ENCODE measurements at places on chromosomes 13 and 19.
A peak's percentile ranks its signal among the peaks of the same experiment; 100 is the strongest.

DNA sequence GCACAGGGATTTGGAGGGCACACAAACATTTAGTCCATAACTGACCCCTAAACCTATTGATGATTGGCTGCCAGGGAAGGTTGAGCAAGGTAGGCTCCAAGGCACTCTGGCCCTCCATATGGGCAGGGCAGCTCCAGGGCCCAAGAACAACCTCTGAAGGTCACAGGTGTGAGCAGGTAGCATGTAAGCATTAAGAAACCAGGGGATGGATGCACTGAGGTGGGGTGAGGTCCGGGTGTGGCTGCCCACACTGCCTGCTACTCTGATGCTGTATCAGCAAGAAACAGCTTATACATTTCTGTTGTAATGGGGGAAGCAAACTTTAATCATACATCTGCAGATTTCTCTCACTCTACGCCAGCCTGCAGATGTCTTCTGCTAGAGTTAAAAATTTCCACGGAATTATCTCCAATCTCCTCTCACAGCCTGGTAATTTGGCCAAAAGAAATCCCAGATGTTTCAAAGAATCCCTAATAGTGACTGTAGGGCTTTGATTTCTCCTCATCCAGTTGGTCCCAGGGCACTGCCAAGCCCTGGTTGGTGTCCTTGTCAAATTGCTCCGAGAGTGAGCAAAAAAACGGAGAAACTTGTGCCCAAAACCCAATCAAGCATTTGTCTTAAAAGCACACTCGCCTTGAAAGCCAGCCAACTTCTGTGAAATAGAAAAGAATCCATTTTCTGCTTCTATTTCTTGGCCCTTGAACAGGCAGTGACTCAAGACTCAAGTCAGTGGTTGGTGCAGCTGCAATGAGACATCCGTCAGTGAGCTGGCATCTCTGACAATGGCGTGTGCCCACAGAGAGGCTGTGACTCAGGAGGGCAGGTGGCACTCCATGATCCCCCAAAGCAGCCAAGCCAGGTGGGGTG is 72.5 kb upstream of the MRI1 start:
- peak; percentile 63 for DNase-seq

- DNase-seq: peak; percentile 15
Measured at GRCh38 chr13:36998624-36999041, 507 bp downstream of the ALG5 start.

- DNase-seq: no peak
Measured at GRCh38 chr13:68174893-68175292, 944.8 kb upstream of the PCDH9 start.

DNA sequence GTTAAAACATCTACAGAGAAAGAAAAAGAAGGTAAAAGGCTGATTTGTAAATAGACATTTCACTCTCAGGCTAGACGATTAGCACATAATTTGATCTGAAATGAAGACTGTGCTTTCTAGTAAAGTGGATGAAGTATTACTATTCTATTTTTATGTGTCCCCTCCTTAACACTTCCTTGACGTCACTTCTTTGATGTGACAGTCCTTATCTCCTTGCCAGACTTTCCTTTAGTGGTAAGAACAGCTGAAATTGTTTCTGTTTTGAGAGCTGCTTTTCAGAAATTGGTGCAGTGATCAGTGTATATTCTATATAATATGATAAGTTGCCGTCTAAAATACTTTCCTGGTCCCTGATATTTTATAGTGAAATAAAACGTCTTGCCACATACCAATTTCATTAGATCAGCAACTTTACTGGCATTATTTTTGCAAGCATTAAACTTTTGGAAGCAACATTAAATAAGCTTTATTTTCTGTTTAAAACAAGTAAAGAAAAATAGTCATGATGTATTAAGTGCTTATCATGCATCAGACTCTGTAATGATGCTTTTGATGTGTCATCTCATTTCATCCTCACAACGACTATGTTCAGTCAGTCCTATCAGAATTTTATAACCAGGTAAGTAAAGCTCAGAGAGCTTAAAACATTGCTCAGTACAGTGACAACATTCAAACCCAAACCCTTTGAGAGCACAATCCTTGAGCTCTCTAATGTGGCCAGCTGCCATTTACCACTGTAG is 210.3 kb upstream of the PCDH9 start:
- peak; percentile 1 for DNase-seq

- no peak for DNase-seq
Measured at GRCh38 chr13:79667771-79668170, 186.8 kb downstream of the NDFIP2 start.

DNA sequence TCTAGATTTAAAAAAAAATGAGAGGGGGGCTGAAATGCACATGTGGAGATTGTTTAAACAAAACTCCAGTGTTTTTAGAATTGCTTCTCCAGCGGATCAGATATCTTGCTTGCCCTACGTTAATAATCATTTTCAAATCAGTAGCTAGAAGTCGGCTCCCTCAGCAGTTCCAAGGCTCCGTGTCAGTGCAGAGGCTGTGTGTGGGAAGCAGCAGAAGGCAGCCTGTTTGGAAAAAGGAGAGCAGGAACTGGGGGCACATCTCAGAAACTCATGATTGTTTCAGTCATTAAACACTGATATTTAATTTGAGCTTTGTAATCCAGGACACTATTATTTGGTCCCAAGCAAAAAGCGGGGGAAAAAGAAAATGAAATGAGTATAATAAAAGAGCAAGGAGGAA is 50.9 kb downstream of the SOX21 start:
- no peak for DNase-seq

DNA sequence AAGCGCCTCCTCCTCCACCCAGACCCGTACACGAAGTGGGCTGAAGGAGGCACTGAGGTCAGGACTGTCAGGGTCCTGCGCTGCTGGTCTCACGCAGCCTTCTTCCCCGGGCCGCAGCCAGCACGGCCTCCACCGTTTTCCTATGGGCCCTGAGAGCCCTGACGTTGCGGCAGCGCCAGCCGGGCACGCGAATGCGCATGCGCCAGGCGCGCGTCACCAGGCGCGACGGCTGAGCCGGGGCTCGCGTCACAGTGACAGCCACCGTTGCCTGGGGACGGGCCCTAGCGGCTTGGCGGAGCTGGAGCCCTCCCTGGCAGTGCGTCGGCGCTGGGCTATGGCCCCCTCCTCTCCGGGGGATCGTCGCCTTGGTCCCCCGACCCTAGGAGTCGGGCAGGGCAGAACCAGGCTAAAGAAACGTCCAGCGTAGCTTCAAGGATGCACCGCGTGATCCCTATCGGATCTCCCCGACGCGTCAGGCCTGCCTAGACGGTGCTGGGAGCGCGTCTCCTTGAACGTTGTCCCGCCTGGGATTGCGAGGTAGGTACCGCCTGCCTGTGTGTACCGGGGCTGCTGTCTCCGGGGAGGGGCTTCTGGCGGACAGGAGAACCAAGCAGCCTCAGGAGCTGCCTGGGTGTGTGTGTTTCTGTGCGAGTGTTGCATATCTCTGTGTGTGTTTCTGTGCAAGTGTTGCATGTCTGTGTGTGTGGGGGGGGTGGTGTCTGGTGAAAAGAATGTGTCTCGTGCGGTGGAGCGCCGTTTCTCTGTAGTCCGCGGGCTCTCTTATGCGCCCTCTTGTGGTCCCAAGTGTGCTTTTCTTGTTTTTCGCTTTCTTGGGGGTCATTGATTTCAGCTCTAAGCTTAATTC is 43.2 kb downstream of the ZNF571 start:
- peak; percentile 89 for DNase-seq
